ENCODE measurements at places on chromosomes 11 and 22. TPM values are rescaled to one million over a fixed set of nuclear protein-coding genes. Genes with fewer than 3 reads are reported as not detected.

Gene GLYATL1B
- total RNA-seq: not detected

Gene IRAG1
- total RNA-seq: 21.1 TPM

Gene ARHGEF12
- 131 TPM for total RNA-seq

Gene SMTNL1
- total RNA-seq: not detected

Gene CDCA5
- total RNA-seq: 9.1 TPM

Gene OR52N4
- not detected for total RNA-seq

Gene SLC37A2
- total RNA-seq: 0.72 TPM

Gene AMOTL1
- 49.5 TPM for total RNA-seq

Gene SAAL1
- 21.1 TPM for total RNA-seq

Gene MMP13
- total RNA-seq: not detected

Gene YAP1
- 251 TPM for total RNA-seq

Measured in IMR-90 (cell line).